Activated naive CD4-positive, alpha-beta T cell treated with anti-CD3 and anti-CD28 coated beads for 36 hours (primary cell): ENCODE measurements at places on chromosomes 1 and 21. TPM values are rescaled to one million over a fixed set of nuclear protein-coding genes. Genes with fewer than 3 reads are reported as not detected.

GRCh38 chr1:48202030-48202752 lies 20.3 kb upstream of the SLC5A9 start:
- peak; percentile 80 for DNase-seq

GRCh38 chr1:87061742-87062156 lies 147.3 kb downstream of the HS2ST1 start:
- DNase-seq: no peak

DNA sequence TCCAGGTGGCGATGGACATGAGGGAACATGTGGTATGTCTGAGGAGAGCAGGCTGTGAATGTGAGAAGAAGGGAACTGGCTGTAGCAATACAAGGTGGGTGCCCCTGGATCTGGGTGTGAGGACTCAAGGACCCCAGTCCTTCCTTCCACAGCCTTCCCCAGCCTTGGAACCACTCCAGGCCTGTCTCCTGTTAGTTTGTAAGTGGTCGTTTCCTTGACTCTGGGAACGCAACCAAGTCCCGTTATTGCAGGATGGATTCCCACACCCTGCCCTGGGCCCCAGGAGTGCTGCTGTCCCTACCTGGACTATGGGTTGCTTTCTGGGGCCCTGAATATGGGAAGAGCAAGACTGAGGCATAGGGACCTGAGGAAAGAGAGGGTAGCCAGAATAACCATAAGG lies 47.2 kb upstream of the VANGL1 start:
- no peak for DNase-seq

DNA sequence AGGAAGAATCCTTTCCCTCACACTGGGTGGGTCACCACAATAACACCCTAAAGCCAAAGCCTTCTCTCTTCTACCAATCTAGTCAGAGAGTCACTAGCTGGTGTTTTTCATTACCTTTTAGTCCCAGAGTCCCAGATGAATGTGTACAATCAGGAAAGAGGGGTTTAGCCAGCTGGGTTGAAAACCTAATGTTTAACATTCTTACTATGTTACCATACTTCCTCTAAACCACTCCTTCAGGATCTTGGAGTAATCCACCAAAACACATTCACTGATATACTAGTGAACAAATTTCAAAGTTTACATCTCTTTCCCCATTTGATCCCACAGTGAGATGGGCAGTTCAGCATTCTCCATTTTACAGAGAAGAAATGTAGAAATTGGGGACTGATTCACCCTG lies 9.7 kb downstream of the LPAR3 start:
- no peak for DNase-seq

GRCh38 chr1:56135864-56136147 lies 443.6 kb downstream of the PLPP3 start:
- DNase-seq: no peak

GRCh38 chr1:225859151-225859550 lies 23.0 kb downstream of the TMEM63A start:
- no peak for DNase-seq

DNA sequence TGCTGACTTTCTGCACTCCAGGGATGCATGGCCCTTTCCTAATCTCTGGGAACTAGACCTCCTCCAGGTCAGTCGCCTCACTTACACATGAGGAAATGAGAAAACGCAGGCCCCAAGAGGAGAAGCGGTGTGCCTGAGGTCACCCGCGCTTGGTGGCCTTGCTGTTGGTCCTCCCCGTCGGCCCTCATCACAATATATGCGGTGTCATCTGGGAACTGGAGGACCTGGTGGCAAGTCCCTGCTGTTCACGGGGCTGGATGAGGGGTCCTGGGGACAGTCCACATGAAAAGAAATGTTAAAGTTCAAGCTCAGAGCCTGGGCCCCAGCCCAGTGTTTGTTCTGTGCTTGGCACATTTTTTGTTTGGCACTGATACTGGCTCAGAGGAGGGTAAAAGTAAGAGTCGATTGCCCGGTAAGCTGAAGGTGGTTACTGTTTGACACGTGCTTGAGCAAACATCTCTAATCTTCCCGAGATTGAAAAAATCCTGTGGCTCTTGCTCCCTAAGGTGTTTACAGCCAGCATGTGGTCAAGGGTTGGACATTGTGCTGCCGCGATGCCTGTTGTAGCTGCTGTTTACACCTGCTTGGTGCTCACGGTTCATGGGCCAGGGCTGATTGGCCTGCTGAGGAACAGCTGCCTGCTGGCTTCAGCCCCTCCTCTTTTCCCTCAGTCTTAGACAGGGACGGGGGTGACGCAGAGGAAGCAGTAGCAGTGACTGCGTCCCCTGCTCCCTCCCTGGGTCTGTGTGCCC lies 5.2 kb downstream of the COQ8A start:
- no peak for DNase-seq

DNA sequence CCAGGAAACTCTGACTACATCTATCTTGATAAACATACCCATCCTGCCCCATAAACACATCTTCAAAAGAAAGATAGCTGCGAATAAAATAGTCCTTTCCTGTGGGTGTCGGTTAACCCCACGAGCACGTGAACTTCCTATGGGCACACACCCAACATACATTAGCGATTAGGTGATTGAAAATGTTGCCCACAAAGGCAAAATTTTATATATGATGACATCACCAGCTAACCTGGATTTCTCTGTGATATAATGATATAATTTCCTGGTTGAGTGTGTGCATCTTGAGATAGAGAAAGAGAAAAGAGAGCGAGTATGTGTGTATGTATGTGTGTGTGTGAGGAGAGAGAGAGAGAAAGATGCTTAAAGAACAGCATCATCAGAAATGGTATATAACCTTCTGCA lies 296.1 kb downstream of the PTPRC start:
- DNase-seq: peak; percentile 71

DNA sequence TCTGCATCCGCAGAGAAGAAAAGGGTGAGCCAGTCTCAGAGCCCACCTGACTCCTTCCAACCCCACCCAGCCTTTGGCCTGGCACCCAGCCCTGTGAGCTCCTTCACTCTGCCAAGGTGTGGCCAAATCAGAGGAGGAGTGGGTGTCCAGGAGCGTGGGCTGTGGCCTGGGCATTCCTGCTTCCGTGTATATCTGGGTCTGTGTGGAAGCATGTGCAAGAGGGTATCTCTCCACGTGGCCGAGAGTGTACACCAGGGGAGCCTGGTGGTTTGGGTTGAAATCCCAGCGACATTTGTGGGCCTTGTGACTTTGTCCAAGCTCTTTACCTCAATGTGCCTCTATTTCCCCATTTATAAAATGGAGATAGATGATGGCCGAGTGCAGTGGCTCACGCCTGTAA lies 29.8 kb downstream of the CDCP2 start:
- DNase-seq: no peak

DNA sequence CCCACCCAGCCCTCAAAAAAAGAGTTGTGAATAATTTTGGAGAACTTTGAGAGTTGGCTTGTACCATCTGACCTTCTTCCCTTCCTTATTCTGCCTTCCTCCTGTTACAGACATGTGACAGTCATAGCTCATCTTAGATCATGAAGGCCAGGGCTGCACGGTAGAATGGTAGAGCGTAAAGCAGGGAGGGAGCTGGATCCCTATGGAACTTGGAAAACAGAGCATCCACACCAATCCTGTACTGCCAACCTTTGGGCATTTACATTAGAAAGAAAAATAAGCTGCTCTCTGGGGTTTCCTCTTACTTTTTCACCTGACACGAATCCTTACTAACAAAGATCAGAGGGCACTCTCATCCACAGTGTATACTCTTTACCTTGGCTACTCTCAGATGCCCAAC lies 121.5 kb downstream of the GPR52 start:
- DNase-seq: no peak

DNA sequence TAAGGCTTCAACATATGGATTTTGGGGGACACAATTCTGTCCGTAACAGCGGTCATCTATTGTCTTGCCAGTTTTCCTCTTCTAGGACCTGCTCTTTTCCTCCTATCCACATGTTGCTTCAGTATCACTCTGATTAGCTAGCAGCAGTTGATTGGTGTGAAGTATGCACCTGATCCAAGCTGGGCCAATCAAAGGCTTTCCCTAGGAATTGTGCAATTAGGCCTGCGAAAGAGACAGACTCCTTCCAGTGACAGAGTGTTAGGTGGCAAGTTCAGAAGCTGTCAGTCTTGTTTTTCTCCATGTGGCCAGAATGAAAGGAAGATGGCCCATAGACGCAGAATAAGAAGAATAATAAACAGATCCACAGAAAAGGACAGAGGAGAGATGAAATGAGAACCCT lies 34.1 kb upstream of the IL12RB2 start:
- DNase-seq: no peak

DNA sequence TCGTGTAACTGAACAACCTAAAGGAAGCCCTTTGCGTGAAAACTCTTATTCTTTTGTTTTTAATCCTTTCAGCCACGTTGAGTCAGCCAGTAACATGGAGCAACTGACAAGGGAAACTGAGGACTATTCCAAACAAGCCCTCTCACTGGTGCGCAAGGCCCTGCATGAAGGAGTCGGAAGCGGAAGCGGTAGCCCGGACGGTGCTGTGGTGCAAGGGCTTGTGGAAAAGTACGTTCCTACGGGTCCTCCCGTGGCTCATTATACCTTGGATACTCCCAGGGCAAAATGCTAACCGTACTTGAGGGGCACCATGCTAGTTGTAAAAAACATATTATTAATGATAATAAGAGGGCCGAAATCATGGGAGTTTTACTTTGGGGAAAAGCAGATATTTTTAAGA lies 49.4 kb downstream of the LAMC2 start:
- no peak for DNase-seq

Gene C21orf58
- total RNA-seq: 24.2 TPM

Gene OR2T11
- not detected for total RNA-seq

Gene CLEC20A
- not detected for total RNA-seq

Gene SELENOF
- 111 TPM for total RNA-seq
